ENCODE measurements at places on chromosomes 4 and X.

DNA sequence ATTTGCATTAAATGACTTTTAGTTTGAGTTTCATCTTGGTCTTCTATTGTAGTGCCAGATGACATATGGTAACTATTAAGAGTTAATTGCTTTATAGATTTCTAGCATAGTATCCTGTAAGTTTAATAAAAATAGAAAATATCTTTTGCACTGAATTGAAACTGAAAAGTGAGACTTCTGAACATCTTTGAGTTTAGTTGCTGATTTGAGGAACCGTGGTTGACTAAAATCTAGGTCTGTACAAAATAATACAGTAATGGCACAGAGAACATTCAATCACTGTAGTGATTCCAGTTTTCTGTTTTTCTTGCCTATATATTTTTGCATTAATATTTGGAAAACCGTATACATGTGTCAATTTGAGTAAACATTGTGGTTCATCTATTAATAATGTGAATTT lies 60.7 kb downstream of the SPATA4 start:
- H3K27me3 ChIP-seq, result no peaks in the 10 kb centered on the region
- peaks cover 2% of the 10 kb centered on the region for H3K36me3 ChIP-seq
- H3K4me1 ChIP-seq, result no peaks in the 10 kb centered on the region
- DNase-seq, result no peak
- H3K27ac ChIP-seq, result no peak overlapping the region
- H3K4me3 ChIP-seq, result no peak overlapping the region

DNA sequence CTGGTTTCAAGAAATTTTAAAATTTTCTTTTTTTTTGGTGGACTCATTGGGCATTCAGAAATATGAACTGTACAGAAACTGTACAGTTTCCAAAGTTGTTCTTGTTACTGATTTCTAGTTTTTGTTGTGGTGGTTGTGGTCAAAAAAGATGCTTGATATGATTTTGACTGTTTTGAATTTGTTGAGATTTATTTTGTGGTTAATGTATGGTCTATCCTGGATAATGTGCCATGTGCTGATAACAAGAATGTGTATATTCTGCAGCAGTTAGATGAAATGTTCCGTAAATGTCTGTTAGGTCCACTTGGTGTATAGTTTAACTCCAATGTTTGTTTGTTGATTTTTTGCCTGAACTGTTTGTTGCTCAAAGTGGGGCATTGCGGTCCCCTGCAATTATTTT lies 127.6 kb upstream of the NUDT6 start:
- no peak overlapping the region for H3K4me3 ChIP-seq
- H3K27me3 ChIP-seq, result no peaks in the 10 kb centered on the region
- H3K36me3 ChIP-seq, result peaks cover 2% of the 10 kb centered on the region
- no peak overlapping the region for H3K27ac ChIP-seq

- no peak overlapping the region for H3K27ac ChIP-seq
- H3K4me1 ChIP-seq, result peaks cover 18% of the 10 kb centered on the region
Measured at GRCh38 chr4:118682928-118683327, 2.3 kb upstream of the METTL14 start.

DNA sequence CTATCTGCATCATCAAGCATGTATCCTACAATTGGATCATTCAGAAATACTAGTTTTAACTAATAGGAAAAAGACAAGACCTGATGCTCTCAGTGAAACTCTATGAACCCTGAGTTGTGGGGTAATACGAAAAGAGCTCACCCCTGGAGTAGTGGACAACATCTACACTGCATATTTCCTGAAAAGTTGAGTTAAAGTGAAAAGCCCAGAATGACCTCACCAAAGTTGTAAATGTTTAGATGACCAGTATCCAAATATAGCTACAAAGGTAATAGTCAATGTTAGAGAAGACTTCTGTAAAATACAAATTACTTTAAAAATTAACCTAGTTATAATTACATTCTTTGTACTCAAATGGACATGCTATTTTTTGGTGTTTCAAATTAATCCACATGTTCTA lies 52.8 kb upstream of the SRPX start:
- H3K4me3 ChIP-seq, result no peak overlapping the region
- no peak for DNase-seq
- no peak overlapping the region for H3K27ac ChIP-seq
- H3K36me3 ChIP-seq, result peaks cover 9% of the 10 kb centered on the region
- H3K27me3 ChIP-seq, result no peaks in the 10 kb centered on the region

DNA sequence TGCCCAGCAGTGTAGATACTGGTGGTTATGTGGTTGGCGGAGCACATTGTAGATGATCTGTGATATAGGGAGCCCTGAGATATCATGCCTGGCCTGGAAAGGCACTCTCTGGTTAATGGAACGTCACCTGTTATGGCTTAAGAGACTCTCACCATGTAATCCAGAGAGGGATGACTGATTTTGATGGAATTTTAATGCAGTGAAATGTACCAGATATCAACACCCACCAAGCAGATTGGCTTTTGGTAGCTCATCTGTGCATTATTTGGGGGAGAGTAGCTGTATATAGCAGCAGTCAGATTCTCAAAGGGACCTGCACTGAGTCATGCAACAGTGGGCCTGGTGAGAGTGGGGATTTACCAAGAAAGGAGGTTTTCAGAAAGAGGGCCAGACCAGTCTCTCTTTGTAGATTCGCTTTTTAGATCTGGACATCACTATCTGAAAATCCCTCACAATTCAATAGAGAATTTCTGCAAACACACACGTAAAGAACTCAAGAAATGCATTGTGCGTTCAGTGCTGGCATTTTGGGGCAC lies 17.3 kb downstream of the TSC22D3 start:
- H3K27me3 ChIP-seq, result no peaks in the 10 kb centered on the region
- peaks cover 15% of the 10 kb centered on the region for H3K4me1 ChIP-seq
- H3K4me3 ChIP-seq, result no peak overlapping the region

DNA sequence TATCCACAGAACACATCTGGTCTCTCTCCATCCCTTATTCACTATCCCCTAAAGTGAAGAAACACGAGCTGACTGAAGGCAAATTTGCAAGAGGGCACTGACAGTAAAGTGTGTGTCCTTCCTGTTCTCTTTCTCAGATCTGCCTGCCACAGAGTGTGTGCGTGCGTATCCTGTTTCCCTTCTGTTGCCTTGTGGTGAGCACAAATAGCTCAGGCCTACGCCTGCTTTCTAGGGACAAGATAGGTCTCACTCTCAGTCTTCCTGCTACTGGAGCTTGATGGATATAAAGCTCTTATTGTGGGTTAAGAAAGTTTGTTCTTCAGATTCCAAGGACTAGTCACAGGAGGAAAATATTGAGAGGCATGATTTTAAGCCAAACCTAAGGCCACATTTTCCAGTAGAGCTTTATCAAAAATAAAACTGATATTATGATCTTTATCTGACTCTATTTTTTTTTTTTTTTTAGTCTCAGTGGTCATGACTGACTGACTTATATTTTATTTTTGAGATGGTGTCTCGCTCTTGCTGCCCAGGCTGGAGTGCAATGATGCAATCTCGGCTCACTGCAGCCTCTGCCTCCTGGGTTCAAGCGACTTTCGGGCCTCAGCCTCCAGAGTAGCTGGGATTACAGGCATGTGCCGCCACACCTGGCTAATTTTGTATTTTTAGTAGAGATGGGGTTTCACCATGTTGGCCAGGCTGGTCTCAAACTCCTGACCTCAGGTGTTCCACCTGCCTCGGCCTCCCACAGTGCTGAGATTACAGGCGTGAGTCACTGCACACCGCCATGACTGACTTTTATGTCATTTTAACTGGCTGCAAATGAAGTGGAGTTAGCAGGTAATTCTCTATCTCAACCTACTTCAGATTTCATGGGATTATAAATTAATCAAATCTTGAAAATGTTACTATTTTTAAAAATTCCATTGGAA lies 140.3 kb upstream of the SH3RF1 start:
- peak overlapping the region; percentile 33 for H3K27ac ChIP-seq
- H3K4me3 ChIP-seq, result peak overlapping the region; percentile 25
- no peaks in the 10 kb centered on the region for H3K27me3 ChIP-seq
- DNase-seq, result no peak
- H3K4me1 ChIP-seq, result peaks cover 9% of the 10 kb centered on the region

DNA sequence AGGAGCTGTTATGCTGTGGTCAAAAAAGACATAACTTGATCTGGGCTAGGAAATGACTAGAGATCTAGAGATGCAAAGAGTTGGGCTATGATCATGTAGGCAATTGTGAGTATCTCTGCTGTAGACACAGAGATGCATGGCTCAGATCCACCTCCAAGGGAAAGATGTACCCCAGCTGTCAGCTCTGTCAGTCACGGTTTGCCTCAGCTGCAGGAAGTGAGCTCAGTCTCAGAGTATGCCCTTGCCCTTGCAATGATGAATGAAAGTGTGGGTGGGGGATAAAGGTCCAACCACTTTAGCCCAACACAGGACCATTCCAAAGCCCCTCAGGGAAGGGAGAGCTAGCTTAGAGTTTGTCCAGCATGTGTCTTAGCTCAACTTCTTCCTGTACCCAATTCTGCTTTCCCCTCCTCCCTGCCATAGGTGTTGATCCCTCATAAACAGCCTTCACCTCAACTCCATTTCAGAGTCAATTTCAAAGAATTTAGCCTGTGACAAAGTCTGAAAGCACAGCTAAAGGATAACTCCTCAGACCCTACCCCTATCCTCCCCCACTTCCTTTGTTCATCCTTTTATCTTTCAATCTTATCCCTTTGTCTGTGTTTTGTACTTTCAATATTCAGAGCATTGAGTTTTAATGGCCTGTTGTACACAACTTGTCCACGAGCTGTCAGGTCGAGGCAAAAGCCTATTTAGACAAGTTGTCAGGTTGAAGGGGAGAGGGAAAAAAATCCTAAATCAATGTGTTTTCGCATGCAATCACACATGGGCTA lies 90.6 kb downstream of the MID1IP1 start:
- H3K27me3 ChIP-seq, result no peaks in the 10 kb centered on the region
- no peak for DNase-seq
- H3K4me1 ChIP-seq, result no peaks in the 10 kb centered on the region
- peaks cover 1% of the 10 kb centered on the region for H3K36me3 ChIP-seq

- H3K4me1 ChIP-seq, result no peaks in the 10 kb centered on the region
- no peak overlapping the region for H3K4me3 ChIP-seq
- H3K27ac ChIP-seq, result no peak overlapping the region
Measured at GRCh38 chr4:85741921-85742591, 267.1 kb downstream of the ARHGAP24 start.

DNA sequence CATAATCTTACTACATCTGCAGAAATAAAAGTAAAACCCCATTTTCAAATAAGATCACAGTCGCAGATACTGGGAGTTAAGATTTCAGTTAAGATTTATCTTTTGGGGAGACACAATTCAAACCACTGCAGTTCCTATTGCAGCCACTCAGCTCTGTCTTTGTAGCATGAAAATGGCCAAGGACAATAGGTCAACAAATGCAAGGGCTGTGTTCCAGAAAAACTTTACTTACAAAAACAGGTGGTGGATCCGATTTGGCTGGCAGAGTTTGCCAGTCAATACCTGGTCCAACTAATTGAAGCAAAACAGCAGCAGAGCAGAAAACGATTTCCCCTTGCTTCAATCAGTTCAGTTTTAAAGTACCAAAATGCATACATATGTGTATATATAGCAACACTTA lies 77.4 kb downstream of the TENM3 start:
- no peaks in the 10 kb centered on the region for H3K36me3 ChIP-seq
- DNase-seq, result no peak
- no peak overlapping the region for H3K27ac ChIP-seq
- no peak overlapping the region for H3K4me3 ChIP-seq

DNA sequence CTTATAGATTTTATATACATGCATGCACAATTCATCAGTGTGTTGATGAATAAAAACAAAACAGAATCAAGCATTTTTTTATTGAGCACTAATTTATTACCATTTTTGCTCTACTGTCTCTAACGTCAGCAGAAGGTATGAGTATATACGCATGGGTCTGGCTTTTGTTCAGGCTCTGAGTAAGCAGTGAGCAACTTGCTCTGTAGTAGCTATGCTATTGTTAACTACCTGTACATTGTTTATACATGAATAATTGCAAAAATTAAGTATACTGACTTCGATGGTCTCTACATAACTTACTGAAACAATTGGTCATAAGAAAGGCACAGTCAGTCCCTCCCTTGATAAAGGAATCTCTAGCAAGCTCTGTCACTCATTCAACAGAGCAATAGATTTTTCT lies 122.9 kb downstream of the RS1 start:
- H3K27me3 ChIP-seq, result no peaks in the 10 kb centered on the region
- H3K4me3 ChIP-seq, result no peak overlapping the region

- no peak overlapping the region for H3K4me3 ChIP-seq
- peaks cover 72% of the 10 kb centered on the region for H3K36me3 ChIP-seq
- DNase-seq, result no peak
- H3K27me3 ChIP-seq, result no peaks in the 10 kb centered on the region
- peaks cover 40% of the 10 kb centered on the region for H3K4me1 ChIP-seq
- H3K27ac ChIP-seq, result peak overlapping the region; percentile 16
Measured at GRCh38 chrX:78119521-78120227, 15.6 kb downstream of the PGK1 start.

- no peaks in the 10 kb centered on the region for H3K27me3 ChIP-seq
- H3K27ac ChIP-seq, result no peak overlapping the region
- H3K4me1 ChIP-seq, result no peaks in the 10 kb centered on the region
- H3K36me3 ChIP-seq, result no peaks in the 10 kb centered on the region
- H3K4me3 ChIP-seq, result no peak overlapping the region
Measured at GRCh38 chr4:12978310-12978709, 505.8 kb downstream of the RAB28 start.

GRCh38 chr4:150119492-150119891 lies 41.2 kb downstream of the DCLK2 start:
- H3K27ac ChIP-seq, result no peak overlapping the region
- no peak for DNase-seq
- no peak overlapping the region for H3K4me3 ChIP-seq
- H3K4me1 ChIP-seq, result no peaks in the 10 kb centered on the region
- H3K36me3 ChIP-seq, result no peaks in the 10 kb centered on the region
- H3K27me3 ChIP-seq, result peaks cover 22% of the 10 kb centered on the region

DNA sequence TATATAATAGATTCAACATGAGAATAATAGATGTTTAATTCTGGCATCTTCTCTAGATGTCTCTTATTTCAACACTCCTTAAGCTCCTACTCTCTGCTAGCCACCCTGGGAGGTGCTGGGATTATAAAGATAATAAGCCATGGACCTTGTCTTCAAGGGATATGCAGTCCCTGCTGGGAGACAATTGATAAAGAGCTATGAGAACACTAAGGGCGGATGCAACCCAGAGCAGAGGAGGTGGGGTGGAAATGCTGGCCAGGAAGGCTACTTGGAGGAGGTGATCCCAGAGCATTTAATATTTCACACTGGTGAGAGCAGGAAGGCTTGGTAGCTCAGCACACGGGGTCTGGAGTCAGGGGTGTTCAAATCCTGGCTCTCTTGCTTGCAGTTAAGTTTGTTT lies 18.3 kb upstream of the PGRMC2 start:
- no peaks in the 10 kb centered on the region for H3K27me3 ChIP-seq
- no peaks in the 10 kb centered on the region for H3K36me3 ChIP-seq
- H3K27ac ChIP-seq, result no peak overlapping the region

DNA sequence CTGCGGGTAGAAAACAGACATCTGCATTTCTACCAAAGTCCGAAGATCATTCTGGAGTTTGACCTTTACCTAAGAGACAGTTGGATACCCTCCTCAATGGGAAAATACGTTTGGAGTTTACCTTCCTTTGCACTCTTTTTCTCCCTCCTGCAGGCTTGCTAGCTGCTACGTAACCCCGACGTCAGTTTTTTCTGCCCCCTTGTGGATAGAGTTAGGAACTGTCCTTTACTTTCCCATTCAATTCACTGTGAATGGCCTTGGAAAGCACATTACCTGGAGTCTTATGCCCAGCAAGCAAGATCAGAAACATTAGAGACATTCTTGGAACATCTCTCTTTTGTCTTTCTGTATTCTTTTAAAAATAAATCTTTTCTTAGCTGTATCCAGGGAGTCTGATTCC lies 250.7 kb downstream of the NAP1L3 start:
- no peak overlapping the region for H3K27ac ChIP-seq
- no peaks in the 10 kb centered on the region for H3K4me1 ChIP-seq
- no peaks in the 10 kb centered on the region for H3K36me3 ChIP-seq
- DNase-seq, result no peak
- no peaks in the 10 kb centered on the region for H3K27me3 ChIP-seq

GRCh38 chr4:172657081-172657480 lies 511.5 kb upstream of the GALNT7 start:
- no peak overlapping the region for H3K4me3 ChIP-seq
- no peaks in the 10 kb centered on the region for H3K4me1 ChIP-seq
- no peak for DNase-seq
